ENCODE measurements at places on chromosomes 5 and 9.

GRCh38 chr9:69585571-69585970 is 86.6 kb downstream of the APBA1 start:
- no peak for DNase-seq

GRCh38 chr9:111992523-111992922 is 95.9 kb downstream of the UGCG start:
- DNase-seq: peak; percentile 61

- no peak for DNase-seq
These were observed 304.4 kb upstream of the SMC2 start for GRCh38 chr9:103789686-103790085.

GRCh38 chr5:149110406-149110805 is 30.9 kb upstream of the ABLIM3 start:
- no peak for DNase-seq

DNA sequence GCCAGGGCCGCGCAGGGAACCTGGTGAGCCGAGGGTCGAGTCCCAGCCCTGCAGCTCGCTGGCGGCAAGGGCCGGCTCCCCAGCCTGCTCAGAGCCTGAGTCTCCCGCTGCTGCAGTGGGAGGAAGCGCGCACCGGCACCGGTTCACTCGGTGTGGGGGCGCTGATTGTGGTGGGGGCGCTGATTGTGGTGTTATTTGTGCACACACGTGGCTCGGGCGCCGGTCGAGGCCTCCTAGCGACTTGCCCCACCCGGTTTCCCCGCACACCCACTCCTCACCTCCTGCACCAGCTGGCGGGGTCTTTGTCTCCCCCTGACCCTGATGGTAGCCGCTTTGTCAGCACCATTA is 266.7 kb downstream of the NSG2 start:
- no peak for DNase-seq

- DNase-seq: no peak
These were observed 52.0 kb upstream of the TJP2 start for GRCh38 chr9:69122082-69122548.
